Activated CD4-positive, alpha-beta T cell treated with anti-CD3 and anti-CD28 coated beads, Interleukin-2, Interleukin-6, amounts not matched to agents 100 ng/mL and 50 ng/mL, durations not matched to agents 16 hours and 8 hours (primary cell): ENCODE measurements at places on chromosomes 5 and 9.
A peak's percentile ranks its signal among the peaks of the same experiment; 100 is the strongest.

DNA sequence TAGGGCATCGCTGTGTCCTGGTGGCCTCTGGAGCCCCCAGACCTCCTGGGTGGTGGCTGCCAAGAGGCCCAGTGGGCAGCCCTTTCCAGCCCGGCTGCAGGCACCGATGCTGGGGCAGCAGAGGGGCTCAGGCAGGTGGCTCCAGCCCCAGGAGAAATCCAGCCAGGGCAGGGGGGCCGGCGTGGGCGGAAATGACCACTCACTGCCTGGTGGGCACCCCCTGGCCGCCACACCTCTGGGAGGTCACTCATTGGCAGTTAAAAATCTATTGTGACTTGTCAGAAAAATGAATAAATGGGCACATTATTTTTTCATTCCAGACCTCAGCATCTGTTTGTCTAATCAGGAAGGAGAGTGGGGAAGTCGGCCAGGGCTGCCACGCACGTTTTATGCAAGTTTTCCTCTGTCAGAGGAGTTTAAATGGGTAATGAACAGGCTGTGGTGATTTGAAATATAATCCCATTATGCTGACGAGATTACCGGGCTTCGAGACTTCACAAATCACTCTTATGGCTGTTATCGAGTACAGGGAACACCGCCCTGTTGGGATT, 171.9 kb downstream of the GAPVD1 start:
- DNase-seq = no peak

DNA sequence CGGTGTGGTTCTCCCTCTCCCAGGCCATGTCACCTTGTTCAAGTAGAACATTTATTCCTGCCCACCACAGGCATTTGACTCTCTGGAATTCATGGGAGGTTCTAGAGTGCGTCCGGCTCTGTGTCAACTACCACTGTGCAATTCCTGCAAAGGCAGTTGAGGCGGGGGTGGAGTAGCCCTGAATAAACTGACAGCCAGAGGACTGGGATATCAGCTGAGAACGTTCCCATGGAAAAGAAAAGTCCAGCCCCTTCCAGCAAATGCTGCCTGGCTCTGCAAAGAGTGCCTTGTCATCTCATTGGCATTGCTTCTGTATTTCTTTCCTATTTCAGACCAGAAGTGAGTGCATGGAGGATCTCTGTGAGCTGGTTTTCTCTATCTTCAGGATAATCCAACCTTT, 18.9 kb upstream of the MEGF9 start:
- no peak for DNase-seq

DNA sequence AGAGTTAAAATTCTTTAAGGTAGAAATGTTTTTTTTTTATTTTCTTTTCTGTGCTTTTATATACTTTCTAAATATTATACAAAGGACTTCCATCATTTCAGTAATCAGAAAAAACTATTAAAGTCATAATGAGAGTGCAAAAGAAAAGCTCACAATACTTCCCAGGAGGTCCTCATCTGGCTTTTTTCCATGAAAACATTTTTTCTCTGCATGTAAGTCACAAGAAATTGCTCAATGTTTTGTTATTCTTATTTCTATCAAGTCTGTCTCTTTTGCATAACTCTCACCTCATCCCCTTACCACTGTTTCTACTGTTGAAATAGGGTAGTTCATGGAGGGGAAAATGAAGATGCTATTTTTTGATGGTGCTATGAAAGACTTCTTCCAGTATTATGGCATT, 375.0 kb downstream of the TMEM232 start:
- DNase-seq = no peak

- peak; percentile 7 for DNase-seq
These were observed 367.5 kb downstream of the KDM4C start for GRCh38 chr9:7125231-7125630.

- no peak for DNase-seq
These were observed 2.9 kb downstream of the KLHL3 start for GRCh38 chr5:137733006-137733405.

DNA sequence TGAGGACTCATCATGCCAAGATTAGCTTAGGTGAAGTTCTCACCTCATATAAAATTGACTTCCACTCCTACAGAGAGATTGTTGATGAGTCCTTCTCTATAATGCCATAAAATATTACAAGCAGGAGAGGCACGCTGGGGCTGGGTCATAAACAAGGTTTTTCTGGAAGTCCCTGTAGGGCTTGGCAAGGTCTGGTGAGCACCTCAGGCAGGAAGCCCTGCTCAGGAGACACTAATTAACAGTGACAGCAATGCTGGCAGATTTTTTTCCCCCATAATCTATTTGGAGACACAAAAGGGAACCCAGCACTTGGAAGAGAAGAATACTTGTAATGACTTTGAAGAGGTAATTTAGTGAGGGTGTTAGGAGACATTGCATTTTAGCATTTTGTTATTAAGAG, 118.7 kb downstream of the DIRAS2 start:
- DNase-seq = no peak

DNA sequence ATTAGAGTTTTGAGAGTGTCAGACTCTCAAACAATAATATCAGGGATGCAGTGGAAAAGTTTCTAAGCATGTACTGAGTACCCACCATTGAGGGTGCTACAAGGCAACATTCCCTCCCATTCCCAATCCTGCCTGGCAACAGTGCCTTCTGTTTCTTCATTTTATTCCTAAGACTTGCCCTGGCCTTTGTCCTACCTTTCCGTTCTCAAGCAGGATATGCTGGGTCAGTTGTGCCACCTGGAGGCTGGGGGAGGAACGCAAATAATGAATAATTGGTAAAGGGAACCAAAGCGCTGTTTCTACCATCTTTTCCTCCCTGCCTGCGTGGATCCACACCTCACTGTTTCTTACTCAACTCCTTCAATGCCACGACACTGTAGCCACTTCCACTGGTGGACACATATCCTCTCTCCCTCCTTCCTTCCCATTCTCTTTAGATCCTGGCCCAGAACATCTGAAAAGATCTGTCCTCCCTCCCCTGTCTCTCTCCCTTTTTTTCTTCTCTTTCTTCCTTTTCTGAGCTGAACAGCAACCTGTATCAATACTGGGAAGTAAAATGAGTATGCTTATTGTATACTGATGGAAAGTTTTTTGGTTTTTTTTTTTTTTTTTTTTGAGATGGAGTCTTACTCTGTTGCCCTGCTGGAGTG, 149.5 kb downstream of the C9orf152 start:
- peak; percentile 62 for DNase-seq

GRCh38 chr5:96835791-96836191, 28.0 kb upstream of the ERAP1 start:
- DNase-seq = no peak

DNA sequence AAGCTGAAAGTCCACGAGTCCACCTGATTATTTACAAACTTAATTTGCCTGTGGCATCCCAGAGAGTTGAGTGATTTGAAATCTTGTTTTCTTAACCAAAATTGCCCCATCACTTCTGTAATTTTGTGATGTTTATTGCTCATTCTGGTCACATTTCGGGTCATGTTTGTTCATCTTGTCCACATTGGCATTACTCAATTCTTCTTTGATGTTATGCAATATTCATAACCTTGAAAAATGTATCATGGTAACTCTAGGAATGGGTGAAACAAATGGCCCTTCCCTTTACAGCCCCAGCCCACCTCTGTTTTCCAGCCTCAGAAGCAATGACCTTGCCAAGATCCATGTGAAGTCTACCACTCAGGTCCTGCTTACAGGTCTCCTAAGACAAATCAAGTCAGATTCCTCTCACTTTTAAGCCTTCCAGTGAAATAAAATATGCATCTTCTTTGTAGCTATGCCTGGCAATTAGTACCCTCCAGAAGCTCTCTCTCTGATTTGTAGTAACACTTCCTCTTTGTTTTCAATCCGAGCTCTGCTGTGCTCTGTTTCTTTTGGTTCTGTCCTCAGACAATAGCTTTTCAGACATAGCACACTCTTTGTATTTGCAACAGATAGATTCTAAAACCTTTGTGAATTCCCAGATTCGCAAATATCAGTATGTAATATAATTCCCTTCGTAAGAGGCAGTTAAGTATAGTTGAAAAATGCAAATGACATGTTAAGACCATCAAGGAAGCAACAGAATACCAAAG, 330.3 kb upstream of the IRX1 start:
- DNase-seq = no peak

GRCh38 chr9:14561929-14562405, 131.3 kb downstream of the ZDHHC21 start:
- no peak for DNase-seq

GRCh38 chr5:139651853-139652787, 4.0 kb downstream of the CXXC5 start:
- peak; percentile 71 for DNase-seq
